ENCODE measurements at places on chromosomes 7 and 10.

GRCh38 chr10:5040781-5041470, 37.3 kb upstream of the AKR1C2 start:
- no peak for DNase-seq

DNA sequence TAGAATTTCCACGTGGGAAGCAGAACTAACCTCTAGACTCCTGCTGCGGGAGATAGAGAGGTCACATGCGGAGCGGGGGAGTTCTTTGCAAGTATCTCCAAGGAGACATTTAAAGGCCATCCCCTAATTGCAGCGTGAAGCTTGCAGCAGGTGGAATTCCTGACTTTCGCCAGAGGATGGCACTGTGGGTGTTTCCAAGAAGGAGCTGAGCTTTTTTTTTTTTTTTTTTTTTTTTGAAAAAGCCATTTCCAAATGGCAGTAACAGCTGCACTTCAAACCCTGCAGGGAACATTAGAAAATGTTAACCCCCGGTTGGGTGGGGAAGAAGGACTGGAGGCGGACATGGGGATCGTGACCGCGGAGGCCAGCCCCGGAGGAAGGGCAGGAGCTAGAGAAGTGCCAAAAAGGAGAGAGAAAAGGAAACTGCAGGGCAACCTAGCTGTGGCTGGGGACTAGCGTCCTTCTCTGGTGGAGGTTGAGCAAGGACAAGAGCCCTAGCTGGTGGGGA, 487.7 kb downstream of the TYW1 start:
- no peak for DNase-seq

- DNase-seq = no peak
Measured at GRCh38 chr7:94298943-94299342, 95.8 kb upstream of the COL1A2 start.

- no peak for DNase-seq
Measured at GRCh38 chr10:75068523-75068922, 42.9 kb upstream of the SAMD8 start.

DNA sequence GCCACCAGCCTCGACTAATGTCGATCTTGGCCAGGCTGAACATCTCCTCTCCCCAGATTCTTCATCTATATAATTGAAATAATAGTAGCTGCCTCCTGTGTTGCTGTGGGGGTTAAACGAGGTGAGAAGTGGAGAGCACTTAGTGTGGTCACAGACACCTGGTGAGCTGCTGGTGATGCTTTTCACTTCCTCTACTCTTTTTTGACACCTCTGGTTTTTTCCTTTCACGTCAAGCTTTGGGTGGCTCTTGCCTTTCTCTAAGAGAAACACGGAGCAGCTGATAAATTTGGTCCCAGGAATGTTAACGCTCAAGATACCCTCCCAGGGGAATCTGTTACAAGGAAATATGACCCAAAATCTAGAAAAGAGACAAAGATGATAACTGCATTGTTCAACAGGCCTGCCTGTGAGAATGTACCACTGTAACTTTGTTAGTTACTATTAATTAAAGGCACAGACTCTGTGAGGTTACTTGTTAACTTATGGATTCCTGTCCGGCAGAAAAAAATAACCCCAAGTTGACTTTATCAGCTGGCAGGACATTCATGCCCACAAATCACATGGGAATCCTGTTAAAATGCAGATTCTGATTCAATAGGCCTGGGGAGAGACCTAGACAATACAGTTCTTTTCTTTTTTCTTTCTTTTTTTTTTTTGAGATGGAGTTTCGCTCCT, 9.5 kb upstream of the NPFFR1 start:
- DNase-seq = no peak

- DNase-seq = no peak
Measured at GRCh38 chr10:74921744-74922143, 95.3 kb downstream of the KAT6B start.

- no peak for DNase-seq
Measured at GRCh38 chr10:131086094-131086493, 225.4 kb downstream of the TCERG1L start.

All from activated T-helper 1 cell treated with anti-CD3 and anti-CD28 coated beads, Interleukin-2, amount 50 U/mL, for 16 hours (primary cell).